Left lung (tissue), 14 donors: ENCODE measurements at places on chromosomes 7 and 10. TPM values are rescaled to one million over a fixed set of nuclear protein-coding genes. Genes with fewer than 3 reads are reported as not detected.

Gene AQP1
- total RNA-seq: 1,008 TPM

Gene NEUROD6
- total RNA-seq: not detected

Gene TMEM140
- 24.0 TPM for total RNA-seq

Gene OPN4
- total RNA-seq: not detected

Gene CDK1
- 32.5 TPM for total RNA-seq

Gene LIPF
- total RNA-seq: not detected

Gene DYDC2
- total RNA-seq: 3.0 TPM

Gene TLX1
- total RNA-seq: not detected

Gene SSC4D
- total RNA-seq: 1.8 TPM

Gene ZWINT
- 15.7 TPM for total RNA-seq

Gene EN2
- total RNA-seq: not detected

Gene PWWP2B
- total RNA-seq: 21.4 TPM

Gene HEPACAM2
- not detected for total RNA-seq

Gene STK31
- 1.3 TPM for total RNA-seq

Gene WDFY4
- total RNA-seq: 23.6 TPM

Gene RBP4
- total RNA-seq: 13.8 TPM

Gene CRHR2
- total RNA-seq: not detected

Gene PDZD7
- 0.96 TPM for total RNA-seq

Gene C7orf57
- not detected for total RNA-seq

Gene PBLD
- 2.1 TPM for total RNA-seq

Gene HMX2
- total RNA-seq: not detected

Gene LIPN
- 1.2 TPM for total RNA-seq
